ENCODE measurements at places on chromosomes 7 and 10. TPM values are rescaled to one million over a fixed set of nuclear protein-coding genes. Genes with fewer than 3 reads are reported as not detected.

Gene SLC26A5
- total RNA-seq, result not detected

Gene AGAP4
- 3.8 TPM for total RNA-seq

Gene FAM25A
- not detected for total RNA-seq

Gene MCM7
- 146 TPM for total RNA-seq
